ENCODE measurements at places on chromosomes 5 and 9. TPM values are rescaled to one million over a fixed set of nuclear protein-coding genes. Genes with fewer than 3 reads are reported as not detected.

The PDE6A gene
- 0.12 TPM for total RNA-seq

The MLANA gene
- total RNA-seq: not detected

GRCh38 chr9:35112257-35113020 is 3.2 kb downstream of the ATOSB start:
- DNase-seq: no peak

DNA sequence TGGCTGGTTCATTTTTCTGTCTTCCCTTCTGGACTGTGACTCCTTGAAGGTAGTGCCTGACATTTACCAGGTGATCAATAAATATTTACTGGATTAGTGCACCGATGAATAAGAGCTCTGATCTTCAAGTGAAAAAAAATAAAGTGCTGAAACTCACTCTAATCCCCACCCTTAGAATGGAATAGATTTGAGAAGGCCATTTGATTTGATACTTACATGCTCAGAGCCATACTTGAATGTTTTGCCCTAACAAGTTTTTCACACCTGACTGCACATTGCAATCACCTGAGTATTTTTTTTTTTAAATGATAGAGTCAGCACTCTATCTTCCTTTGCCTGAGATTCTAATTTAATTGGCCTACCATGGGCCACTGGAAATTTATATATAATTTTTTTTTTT is 105.7 kb downstream of the LRRC70 start:
- no peak for DNase-seq

DNA sequence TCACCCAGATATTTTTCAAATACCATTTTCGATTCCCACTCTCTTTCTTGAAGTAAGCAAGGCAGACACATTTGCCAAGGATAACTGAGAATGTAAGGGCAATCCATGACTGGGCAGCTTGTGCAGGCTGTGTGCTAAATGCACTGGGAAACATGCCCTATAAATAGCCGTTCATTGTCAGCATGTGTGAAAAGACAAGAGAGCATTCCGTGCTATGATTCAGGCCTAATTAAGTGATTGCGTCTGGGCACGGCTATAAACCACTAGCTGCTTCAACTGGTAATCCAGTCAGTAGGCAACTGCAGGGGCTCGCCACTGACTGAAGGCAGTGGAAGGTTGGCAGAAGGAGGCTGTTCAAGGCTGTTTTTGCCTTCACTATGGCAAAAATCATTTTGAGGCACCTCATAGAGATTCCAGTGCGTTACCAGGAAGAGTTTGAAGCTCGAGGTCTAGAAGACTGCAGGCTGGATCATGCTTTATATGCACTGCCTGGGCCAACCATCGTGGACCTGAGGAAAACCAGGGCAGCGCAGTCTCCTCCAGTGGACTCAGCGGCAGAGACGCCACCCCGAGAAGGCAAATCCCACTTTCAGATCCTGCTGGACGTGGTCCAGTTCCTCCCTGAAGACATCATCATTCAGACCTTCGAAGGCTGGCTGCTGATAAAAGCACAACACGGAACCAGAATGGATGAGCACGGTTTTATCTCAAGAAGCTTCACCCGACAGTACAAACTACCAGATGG is at the start of gene HSPB3:
Gene HSPB3, plus strand, starts transcription at position 287 of the 745 bp plus-strand sequence. Its CDS starts 91 bp downstream, at position 378.
- no peak for DNase-seq

GRCh38 chr9:37801287-37801850 is 772 bp downstream of the DCAF10 start:
- DNase-seq: no peak

- no peak for DNase-seq
Measured at GRCh38 chr5:157148734-157149615, 6.3 kb upstream of the MED7 start.

The ADAMTS16 gene
- total RNA-seq: 12.8 TPM

DNA sequence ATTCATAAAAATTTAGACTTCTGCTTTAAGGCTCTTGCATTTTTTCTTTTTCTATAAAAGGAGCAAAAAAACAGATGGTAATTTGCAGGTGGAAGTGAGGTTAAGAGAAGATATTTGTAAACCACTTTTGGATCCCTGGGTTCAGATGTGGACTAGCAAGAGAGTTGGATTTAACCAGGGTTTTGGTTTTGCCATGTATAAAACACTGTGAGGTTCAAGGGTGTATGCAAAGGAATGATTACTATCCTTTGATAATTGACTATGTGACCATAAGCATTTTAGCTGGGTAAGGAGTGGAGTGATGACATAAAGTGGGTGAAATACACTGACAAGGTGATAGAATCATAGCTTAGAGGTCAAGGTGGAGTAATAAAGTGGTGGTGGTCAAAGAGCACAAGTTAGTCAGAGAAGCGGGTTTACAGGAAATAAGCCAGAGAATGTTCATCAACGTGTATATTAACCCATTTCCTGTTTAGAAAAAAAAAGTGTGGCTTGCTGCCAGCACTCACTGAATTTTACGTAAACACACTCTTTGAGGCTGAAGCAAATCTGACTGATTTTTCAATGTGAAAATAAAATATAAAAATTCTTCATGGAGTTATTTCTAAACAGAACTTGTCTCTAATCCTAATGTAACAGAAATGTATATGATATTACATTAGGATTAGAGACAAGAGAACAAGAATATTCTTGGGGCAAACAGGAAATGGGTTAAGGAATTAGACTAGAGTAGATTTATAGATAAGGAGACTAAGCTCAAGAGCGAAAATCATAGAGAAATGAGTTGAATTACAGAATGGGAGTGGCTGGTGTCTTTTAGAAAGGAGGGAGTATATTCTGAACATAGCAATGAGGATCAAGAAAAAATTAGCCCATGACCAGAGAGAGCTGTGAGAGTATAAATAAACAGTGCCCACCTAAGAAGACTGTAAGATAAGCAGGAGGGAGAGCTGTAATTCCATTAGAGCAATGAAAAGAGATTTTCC is 74.5 kb downstream of the CDKN2A start:
- DNase-seq: no peak

Data from chondrocyte (in vitro differentiated cells).